ENCODE measurements at places on chromosomes 12 and 14. TPM values are rescaled to one million over a fixed set of nuclear protein-coding genes. Genes with fewer than 3 reads are reported as not detected.

DNA sequence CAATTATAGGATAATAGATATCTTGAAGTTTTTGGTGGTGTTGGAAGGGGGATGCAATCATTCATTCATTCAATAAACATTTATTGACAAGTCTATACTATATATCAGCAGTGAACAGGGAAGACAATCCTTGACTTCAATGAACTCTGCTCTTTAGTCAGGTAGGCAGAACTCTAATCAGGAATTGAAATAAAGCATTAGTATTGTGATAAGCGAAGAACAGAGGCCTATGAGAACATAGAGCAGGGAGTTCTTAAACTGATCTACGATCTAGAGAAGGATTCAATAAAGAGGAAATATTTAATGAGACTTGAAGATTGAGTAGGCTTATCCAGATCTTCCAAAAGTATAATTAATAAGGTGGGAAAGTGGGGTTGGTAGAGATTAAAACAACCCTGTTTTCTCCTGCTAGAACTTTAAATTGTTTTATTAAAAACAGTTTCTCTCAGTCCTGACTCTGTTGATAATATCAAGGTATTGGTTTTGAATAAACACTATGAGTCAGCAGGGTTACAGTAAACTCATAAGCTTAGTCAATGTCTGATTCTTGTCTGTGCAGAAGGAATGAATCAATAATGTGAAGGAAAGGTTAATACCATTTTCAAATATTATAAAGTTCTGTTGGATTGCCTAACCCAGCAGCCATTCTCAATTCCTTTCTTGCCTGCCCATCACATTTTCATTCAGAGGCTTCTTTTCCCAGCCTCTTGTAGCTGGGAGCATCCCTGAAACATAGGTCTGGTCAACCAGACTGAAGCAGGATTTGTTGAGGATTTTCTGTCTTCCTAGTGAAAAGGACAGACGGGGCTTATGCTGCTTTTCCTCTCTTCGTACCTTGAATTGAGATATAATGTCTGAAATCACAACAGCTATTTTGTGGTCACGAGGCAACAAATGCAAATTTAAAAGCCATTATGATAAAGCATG lies 38.9 kb upstream of the KTN1 start:
- DNase-seq = no peak

DNA sequence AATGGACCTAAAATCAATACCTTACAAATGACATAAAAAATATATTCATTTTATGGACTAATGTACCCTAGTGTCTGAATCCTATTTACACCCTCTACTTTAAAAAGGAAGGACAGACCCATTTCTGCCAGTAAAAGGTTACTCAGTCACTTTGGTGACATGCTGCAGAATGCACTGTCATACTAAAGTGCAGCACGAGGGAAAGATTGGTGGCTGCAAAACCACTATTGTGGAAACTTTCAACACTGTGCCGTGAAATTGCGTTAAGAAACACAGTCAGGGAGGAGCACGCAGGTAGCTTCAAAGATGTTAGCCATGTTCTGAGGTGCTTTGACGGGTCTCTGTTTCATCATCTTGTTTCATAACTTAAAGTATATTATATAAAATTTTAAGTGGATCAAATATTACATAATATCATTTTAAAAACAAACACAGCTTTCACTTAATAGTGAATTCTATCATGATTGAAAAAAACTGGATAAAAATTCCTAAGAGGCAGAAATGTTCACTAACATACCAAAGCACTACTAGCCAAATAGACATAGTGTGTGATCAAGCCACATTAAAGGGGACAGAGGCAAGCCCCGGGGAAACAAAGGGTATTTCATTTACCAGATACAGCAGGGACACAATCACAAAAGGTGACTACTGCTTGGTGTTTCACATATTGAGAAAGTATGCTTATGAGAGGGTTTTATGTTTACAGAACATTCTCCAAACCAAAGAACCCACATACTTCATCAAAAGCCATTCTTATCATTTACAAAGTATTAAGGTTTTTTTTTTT lies 330.8 kb upstream of the SOX5 start:
- no peak for DNase-seq

The LHX5 gene
- not detected for total RNA-seq

The PTCSC3 gene
- not detected for total RNA-seq

- no peak for DNase-seq
Observed at GRCh38 chr14:67425608-67426007, 13.6 kb upstream of the PLEK2 start.

DNA sequence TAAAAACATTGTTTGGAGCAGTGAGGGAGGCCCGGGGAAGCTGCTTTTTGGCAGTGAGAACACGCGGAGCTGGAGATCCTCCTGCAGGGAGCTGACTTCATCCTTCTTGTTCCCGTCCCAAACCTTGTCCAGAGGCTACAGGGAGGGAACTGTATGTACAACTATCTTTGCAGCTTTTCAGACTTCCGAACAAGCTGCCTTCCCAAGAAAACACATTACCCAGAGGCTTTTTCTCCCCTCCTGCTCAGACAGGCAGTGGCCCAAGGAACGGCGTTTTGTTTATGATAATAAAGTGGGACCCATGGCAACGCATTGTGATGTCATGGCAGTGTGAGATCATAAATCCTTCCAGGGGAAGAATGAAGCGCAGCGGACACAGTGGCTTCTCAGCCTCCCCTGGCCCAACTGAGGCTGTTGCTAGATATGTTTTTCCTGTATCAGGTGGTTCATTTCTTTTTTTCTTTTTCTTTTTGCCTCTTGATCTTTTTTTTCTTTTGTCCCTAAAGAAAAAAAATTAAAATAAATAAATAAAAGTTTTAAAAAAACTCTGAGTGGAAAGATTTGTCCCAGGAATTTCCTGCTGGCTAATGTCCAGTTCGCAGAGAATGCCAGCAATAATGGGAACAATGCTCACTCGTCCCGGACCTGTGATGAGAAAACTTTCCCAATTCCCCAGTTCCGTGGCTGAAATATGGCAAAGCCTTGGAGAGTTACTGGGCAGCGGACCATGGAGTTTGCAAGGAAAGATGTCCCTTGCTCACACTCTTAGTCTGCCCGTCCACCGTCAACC lies 103.4 kb upstream of the MAP1LC3B2 start:
- peak; percentile 87 for DNase-seq

DNA sequence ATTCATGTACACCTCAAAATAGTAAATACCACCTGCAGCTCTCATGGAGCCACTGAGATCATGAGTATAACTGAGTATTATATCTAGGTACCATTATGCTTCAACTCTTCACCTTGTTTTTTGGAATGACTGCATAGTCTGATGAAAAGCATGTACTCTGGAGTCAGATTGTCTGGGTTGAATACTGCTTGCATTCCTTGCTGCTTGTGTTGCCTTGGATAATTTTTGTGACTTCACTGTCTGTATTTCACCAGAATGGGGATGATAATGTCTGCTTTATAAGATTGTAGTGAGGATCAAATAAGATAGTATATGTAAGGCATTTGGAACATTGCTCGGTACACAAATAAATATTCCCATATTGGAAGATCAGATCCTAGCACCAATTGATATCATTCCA lies 54.2 kb downstream of the SUSD6 start:
- no peak for DNase-seq

DNA sequence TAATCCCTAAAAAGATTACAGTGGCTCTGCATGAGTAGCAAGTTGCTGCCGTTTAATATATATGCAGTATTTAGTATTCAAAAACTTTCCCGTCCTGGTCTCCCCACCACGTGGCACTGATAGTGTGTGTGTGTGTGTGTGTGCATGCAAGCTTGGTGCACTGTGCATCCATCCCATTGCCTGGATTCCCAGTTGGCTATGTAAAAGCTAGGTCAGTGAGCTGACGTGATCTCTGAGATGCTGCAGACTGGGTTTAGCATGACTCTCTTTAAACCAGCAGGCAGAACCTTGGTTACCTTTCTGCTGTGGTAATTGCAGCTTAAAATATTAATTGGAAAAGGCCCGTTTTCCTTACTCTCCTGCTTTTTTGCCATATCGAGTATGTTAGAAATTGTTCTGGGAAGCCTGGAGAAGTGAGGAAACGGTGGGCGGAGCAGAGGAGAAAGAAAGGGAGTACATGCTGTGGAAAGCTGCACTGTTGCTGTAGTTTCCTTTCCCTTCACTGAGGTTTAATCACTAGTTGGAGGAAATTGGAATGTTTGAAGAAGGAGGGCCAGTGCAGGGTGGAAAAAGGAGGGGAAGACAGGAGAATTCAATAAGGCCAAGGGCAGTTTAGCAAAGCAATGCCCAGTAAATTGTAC lies 4.0 kb upstream of the CNTN1 start:
- no peak for DNase-seq

- no peak for DNase-seq
Observed at GRCh38 chr14:75497191-75497590, 25.1 kb upstream of the BATF start.

DNA sequence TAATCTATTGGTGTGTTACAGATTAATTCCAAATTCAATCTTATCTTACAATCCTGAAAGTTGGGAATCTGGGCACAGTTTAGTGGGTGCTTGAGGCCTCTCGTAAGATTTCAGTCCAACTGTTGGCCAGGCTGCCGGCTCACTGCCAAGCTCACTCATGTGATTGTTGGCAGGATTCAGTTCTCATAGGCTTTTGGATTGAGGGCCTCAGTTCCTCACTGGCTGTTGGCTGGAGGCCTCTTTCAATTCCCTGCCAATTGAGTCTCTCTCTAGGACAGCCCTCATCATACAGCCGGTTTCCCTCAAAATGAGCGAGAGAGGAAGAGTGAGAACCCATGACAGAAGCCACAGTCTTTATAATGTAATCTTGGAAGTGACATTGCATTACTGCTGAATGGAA lies 123.5 kb upstream of the FBXO33 start:
- no peak for DNase-seq

- DNase-seq = no peak
Observed at GRCh38 chr12:105342464-105342863, 12.0 kb downstream of the C12orf75 start.

DNA sequence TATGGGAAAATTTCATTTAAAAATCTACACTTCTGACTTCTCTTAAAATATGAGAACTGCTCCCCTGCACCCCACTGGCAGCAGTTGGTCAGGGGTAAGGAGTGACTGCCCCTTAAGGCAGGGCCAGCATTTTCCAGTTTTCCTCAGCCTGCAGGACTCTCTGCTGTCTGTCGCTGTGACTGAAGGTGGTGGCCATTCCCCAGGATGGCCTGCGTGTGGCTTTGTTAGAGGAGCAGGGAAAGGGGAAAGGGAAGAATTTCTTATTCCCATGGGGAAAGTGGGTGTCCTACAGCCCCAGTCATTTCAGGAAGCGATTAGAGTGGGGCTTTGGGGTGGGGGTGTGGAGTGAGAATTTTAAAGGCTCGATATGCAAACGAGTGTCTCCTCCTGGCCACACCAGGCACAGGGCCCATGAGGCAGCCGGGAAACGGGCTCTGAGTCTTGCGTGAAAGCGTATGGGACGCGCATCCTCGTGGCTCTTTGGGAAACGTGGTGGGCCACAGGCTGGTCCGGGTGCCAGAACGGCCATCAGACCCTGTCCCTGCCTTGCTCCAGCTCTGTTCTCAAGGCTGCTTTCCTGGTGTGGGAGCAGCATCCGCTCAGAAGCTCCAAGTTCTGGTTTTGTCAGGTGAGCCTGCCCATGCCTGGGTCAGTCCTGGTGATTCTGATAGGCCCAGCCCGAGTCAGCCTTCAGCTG lies 23.5 kb downstream of the ADGRD1 start:
- DNase-seq = no peak

The LALBA gene
- total RNA-seq = not detected

The DGKA gene
- total RNA-seq = 33.4 TPM

The FGF23 gene
- not detected for total RNA-seq

The AQP5 gene
- 0.07 TPM for total RNA-seq

DNA sequence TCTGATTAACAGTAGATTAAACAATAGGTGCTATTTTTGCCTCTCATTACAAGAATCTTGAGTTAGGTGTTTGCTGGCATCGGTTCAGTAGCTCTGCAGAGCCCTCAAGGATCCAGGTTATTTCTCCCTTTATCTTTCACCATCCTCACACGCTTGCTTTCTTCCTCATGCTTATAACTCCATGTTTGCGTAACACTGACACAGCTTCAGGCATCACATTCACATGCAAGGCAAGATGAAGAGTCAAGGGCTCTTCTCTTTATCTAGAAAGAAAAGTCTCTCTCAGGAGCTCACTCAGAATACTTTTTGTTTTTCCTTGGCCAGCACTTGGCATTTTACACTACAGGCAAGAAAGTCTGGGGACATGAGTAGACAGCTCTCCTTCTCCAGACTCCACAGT lies 24.2 kb upstream of the PTHLH start:
- no peak for DNase-seq

GRCh38 chr12:32402946-32403345 lies 3.6 kb downstream of the FGD4 start:
- no peak for DNase-seq

DNA sequence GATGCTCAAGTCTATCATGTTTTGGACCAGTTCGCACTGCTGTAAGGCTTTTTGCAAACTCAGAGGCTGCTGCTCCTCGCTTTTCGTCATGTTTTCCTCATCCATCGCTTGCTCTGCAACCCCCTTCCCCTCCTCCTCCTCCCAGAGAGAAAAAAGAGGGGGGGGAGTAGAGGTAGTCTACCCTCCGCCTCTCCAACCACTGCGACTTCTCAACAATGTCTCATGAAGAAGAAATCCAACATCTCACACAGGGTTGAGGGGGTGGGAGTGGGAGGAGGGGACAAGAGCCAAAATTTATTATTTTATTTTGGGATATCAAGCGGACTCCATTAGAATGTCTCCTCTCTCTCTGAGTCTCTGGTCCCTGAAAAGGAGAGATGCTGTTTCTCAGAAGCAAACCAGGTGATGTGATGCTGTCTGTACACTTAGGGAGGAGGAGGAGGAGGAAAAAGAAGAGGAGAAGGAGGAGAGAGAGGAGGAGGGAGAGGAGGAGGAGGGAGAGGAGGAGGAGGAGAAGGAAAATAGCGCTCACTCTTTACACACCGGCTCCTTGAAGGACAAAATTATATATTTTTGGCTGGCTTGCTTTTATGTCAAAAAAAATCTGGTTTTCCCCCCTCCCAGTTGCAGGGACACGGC lies 520 bp downstream of the KSR2 start:
- no peak for DNase-seq

The NKX2-1 gene
- not detected for total RNA-seq

The ENDOU gene
- total RNA-seq = not detected

Measured in A172 (cell line).